ENCODE measurements at places on chromosomes 2 and 18.
A peak's percentile ranks its signal among the peaks of the same experiment; 100 is the strongest.

GRCh38 chr2:42900289-42900891 lies 108.0 kb upstream of the HAAO start:
- DNase-seq = no peak

- DNase-seq = peak; percentile 44
These were observed 54.4 kb downstream of the EPHA4 start for GRCh38 chr2:221517696-221518151.

DNA sequence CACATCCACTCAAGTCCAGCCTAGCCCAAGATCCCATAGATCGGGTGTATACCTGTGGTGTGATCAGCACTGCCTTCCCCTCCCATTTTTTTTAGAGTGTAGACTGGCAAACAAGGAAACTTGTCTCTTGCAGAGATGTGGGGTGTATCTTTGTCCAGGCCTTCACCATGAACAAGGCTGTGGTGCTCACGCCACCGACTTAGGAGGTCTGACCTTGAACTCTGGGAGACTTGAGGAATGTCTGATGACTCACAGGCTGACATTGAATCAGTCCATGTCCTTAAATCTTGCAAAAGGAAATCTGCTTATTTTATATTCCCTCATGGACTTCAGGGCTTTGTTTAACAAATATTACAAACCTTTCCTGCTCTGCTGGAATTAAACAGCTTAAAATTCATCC lies 4.5 kb upstream of the CTIF start:
- DNase-seq = no peak

DNA sequence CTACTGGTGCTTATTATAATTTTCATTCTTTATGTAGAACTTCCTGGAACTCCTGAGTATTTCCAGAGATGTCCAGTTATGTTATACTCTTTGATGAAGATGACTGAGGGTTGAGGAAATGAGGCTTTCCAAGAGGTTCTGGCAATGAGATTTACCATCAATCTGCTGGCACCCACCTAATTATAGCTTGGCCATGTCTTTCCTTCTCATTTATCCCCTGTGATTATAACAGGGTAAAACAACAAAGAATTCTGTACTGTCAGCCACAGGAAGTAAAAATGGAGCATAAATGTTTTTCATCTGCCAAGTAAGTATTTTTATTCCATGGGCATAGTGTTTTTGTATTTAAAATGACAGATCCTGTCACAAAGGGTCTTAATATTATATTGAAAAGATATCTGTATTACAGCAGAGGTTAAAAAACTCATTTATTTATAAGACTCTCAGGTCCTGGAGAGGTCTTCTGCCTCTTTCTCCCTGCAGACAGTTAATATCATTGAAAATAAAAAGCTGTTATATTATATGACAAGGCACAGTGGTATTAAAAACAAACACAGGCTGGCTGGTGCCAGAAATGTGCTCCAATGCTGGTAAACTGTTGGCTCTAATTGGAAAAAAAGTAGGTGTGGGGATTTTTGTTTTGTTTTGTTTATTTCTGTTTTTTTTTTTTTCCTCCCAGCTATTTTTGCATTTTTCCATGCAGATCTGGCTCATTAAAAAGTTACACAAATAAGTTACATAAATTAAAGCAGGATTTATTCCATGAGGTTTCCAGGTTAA lies 1764.1 kb upstream of the CELF4 start:
- no peak for DNase-seq

DNA sequence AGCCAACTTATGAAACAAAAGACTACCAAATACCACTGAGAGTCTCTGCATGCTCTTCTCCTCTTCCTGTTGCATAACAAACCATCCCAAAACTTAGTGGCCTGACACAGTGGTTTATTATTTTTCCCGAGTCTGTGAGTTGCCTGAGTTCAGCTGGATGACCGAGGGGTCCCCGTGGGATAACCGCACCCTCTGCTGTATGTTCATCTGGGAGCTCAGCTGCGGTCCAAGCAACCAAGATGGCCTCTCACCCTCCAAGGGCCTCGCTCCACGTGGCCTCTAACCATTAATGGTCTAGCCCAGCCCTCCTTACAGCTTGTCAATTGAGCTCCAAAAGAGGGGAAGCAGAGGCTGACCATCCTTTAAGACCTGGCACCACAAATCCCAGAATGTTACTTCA lies 17.1 kb downstream of the ITM2C start:
- DNase-seq = no peak

GRCh38 chr2:239669181-239669898 lies 268.5 kb upstream of the HDAC4 start:
- no peak for DNase-seq

DNA sequence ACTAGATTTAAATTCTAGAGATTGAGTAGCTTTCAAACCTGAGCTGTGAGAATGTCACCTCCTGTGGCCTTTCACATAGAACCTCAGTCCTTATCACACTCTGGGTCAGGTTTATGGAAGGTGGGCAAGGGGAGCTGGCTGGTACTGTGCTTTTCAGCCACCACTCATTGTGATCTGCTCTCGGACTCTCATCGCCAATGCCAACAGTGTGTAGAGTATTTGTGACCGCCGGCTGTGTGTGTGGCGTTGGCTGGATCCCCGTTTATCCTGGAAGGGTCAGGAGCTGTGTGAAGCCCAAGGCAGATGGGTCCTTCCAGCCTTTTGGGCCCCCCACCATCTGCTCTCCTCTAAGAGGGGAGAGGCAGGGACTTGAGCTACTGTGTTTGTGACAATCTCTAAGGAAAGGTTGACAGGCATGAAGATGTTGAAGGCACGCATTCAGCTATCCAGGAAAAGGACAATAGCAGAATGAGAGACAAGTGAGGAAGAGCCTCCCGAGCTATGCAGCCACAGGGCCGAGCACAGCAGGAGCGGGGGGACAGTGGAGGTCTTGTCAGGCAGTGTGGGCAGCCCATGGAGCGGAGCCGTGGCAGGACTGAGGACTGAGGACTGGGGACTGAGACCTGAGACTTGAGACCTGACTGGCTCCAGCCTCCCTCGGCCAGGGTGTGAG lies 107.1 kb upstream of the TPO start:
- no peak for DNase-seq

DNA sequence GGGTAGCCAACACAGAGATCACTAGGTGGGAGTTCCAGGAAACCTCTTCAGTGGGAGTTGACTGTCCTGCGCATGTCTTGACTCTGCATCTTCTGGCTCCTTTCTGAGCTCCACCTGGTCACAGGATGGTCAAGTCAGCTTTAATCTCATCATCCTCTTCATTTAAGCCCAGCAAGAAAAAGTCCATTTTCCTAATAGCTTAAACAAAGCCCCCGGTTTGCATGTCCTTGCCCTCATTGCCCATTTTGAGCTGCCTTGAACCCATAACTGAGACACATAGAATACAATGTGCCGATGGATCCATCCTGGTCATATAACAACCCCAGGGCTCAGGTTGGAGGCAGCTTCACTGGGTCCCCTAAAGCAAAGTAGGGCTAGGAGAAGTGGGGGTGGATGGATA lies 40.8 kb downstream of the SPATS2L start:
- DNase-seq = no peak

DNA sequence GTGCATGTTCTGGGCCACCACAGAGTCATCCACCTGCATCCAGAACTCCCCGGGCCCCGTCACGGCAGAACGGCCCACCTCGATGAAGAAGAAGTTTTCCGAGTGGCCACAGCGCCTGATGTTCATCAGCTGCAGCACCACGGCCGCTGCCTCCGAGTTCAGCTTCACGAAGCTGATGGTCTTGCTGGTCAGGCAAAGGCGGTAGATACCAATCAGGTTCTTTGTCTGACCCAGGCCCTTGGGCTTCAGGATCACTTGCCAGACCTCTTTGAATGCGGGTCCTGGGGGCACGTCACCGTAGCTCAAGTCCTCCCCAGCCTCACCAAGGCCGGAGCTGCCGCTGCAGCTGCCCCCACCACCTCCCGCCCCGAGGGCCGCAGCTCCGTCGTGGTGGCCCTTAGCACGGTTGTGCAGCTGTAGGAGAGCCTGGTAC lies 1.6 kb downstream of the IRS1 start:
- DNase-seq = no peak

GRCh38 chr18:29164993-29165599 lies 988.2 kb upstream of the CDH2 start:
- DNase-seq = no peak

- DNase-seq = no peak
These were observed 46.3 kb upstream of the ITGB6 start for GRCh38 chr2:160246356-160246755.

- DNase-seq = no peak
These were observed 20.8 kb downstream of the PRPF40A start for GRCh38 chr2:152696476-152696875.

- no peak for DNase-seq
These were observed 180.0 kb upstream of the ARL4C start for GRCh38 chr2:234676783-234677450.

- no peak for DNase-seq
These were observed 79.3 kb downstream of the ACAA2 start for GRCh38 chr18:49733896-49734585.

DNA sequence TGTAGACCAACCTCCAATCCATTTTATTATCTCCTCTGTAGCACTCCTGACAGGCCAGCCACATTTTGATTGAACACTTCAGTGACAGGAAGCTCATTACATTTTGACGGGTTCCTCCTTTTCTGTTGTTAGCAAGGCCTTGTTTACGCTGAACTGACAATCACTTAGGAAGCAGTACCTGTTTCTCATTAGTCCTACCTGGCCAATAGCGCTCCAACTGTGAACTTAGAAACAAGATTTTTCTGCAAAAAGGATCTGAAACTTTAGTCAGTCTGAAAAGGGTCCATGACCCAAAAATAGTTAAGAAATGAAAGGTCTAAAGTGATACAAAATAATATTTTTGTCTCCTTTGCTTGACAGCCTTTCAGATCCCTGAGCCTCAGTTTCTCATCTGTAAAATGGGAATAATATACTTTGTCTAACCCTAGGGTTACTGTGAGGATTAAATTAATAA lies 119.6 kb upstream of the MSTN start:
- no peak for DNase-seq

- no peak for DNase-seq
These were observed 62.9 kb downstream of the ARHGAP15 start for GRCh38 chr2:143192106-143192505.

DNA sequence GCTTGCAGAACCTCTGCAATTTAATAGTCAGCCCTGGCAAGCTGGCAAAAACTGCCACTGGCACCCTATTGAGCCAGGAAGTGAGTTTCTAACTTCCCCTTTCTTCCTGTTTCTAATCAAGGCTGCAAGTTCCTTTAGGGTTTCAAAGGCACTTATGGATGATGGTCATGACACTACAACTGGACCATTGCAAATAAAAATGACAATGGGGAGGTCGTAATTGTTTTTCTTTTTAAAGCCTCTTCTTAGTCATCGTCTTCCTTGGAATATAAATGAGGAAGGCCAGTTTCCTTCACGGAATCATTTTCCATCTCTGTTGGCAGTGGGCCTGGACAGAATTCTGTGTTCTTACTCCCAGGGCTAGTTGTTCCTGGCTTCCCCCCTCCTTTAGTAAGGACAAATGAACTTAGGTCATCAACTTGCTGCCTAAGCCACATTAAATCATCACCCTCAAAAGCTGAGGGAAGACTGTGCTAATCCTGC lies 35.8 kb downstream of the SH3RF3 start:
- DNase-seq = no peak

DNA sequence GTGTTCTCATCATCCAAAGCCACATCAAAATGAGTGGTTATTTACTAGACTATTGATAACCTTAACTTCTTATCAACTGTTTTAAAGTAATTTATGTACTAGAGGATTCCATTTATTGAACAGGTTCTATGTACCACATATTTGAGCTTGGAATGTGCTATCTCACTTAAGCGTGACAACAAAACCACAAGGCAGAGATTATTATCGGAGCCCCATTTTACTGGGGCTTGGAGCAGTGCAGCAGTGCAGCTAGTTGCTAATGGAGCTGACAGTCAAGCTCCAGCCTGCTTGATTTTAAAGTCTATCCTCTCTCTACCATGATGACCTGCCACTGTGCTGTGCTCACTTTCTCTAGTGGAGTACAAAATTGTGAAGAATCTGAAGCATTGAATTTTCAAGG lies 24.6 kb downstream of the GCG start:
- DNase-seq = no peak

DNA sequence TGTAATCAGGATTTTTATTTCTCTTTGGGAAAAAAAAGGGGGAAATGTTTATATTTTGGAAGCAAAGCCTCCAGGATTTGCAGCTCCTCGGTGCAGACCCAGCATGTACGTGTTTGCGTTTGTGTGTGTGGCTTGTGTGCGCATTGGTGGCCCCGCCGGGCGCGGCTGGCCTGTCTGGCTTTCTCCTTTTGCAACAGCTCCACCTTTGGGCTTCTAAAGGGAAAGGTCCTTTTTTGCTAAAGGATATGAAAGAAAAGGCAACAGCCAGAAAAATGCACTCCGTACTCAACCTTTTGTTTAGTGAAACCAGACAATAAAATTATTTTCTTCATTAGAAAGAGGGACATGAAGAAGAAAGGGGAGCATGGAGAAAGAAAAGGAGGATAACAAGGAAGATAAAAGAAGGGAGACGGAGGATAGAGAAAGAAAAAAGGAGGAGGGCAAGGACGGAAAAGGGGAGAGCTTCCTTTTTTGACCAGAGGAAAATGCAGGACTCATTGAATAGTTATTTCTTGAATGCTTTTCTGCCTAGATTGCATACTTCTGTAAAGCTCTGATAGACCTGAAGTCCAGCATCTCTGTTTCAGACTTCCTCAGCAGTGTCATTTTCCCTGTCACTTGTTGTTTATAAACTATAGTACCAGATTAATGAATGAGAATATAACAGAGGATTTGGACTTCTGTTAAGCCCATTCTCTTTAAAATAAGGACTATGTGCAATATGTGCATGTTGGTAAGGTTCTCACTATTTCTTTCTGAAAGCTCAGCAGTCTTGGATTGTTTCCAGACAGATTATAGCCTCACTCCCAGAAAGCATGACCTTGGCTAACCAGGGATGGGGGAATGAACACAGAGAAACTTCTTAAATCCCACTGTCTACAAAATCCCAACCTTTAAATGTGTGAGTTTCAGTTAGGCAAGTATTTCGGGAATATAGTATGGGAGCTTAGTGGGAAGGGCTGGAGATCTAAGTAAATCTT lies 563.1 kb upstream of the PIK3C3 start:
- DNase-seq = no peak

DNA sequence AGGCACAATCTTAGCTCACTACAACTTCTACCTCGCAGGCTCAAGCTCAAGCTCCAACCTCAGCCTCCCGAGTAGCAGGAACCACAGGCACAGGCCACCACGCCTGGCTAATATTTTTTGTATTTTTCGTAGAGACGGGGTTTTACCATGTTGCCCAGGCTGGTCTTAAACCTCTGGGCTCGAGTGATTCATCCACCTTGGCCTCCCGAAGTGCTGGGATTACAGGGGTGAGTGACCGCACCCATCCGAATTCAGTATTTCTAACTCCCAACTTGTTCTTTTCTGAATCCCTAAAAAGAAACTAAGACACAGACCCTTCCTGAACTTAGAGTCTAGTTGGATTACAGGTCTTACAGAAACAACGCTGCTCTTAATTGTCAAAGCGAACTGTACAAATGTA lies 32.3 kb upstream of the ACSL3 start:
- no peak for DNase-seq
